ENCODE measurements at places on chromosomes 16 and 17.

DNA sequence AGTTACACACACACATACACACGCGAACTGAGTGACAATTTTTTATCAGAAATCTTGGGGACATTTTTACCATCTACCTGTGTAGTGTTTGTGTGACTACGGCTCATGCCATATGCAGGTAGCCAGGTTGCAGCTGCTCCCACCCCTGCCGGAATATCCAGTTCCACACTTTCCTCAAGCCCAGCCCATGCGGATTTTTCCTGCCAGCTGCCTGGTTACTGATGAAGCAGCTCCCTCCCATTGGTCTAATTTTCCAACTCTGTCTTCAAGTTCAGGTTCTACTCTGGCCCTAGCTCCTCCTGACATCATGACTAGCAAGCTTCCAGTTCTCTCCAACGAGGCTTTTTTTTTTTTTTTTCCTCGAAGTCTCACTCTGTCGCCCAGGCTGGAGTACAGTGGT is 4.8 kb downstream of the GSG1L2 start:
- DNase-seq, result no peak

DNA sequence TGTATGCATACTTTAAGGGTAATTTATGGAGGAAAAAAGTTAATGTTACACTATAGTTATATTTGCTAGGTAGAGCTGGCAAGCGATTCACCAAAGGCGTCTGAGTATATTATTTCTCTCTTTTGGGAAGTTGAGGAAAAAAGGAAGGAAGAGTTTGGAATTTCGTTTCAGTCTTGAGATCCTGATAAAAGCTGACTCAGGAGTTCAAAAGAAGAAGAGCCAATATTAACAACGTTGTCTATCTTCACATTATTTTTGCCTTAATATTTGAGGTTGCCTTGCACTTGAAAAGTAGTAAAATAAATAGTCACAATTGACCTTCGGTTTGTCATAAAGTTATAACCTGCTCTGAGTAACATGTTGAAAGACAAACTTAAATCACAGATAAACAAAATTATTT is 888.6 kb downstream of the KCNJ2 start:
- no peak for DNase-seq

- no peak for DNase-seq
These were observed 33.6 kb downstream of the HAPSTR1 start for GRCh38 chr16:9124908-9125584.

- no peak for DNase-seq
These were observed 21.8 kb downstream of the CLEC16A start for GRCh38 chr16:10966129-10966528.

DNA sequence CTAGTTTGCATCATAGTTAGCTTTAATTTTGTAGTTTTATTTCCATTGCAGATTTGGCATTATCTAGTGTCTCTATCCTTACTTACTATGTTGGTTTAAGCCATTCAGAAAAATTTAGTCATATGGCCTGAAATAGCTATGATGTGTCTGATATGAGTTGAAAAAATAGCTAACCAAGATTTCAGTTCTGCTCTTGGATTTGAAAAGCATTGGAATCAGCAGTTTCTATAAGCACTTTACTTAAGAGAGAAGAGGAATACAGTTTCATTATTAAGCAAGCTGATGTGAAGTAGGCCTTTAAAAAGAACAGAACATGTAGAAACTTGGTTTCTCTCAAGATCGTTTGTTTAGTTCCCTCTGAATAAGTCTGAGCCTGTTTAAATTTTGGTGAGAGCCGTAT is 25.9 kb downstream of the LPCAT2 start:
- DNase-seq, result no peak

DNA sequence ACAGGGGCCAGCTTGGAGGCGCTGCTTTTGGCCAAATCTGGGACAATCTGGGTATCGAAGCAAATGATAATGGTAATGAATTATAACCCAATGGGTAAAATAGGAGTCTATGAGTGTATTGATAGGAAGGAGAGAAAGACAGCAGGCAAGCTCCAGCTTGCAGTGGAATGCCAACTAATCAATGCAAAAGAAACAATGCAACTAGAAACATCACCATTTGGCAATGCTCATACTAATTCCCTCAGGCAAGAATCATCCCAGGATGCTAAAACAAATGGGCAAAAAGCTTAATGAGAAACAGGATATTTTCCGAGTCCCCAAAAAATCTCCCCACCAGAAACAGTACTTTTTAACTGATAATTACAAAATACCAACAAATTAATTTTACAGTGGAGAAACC is 64.7 kb downstream of the ADCY9 start:
- no peak for DNase-seq

GRCh38 chr16:68373528-68374245 is 62.9 kb downstream of the PRMT7 start:
- no peak for DNase-seq

DNA sequence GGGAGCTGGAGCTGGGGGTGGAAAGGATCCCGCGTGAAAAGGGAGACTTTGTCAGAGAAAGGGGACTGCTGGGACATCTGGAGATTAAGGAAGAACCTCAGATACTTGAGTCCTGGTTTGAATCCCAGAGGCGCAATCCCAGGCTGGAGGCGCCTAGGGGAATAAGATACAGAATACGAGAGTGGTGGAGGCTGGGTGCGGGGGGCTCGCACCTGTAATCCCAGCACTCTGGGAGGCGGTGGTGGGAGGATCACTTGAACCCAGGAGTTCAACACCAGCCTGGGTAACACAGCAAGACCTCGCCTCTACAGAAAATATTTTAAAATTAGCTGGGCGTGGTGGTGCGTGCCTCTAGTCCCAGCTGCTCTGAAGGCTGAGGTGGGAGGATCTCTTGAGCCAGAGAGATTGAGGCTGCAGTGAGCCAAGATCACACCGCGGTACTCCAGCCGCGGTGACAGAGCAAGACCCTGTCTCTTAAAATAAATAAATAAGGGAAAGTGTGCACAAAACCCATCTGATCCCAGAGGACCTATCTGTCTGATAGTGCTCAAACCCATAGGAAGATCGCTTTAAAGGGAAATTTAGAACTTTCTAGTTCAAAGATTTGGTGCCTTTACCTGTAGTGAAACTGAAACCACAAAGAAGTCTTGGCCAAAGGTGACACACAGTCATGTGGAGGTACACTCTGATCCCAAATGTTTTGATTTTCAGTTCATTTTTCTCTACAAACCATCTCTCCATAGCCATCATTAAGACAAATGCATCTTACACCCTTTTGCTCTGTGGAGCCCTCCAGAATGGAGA is 617 bp upstream of the SCRN2 start:
- no peak for DNase-seq

DNA sequence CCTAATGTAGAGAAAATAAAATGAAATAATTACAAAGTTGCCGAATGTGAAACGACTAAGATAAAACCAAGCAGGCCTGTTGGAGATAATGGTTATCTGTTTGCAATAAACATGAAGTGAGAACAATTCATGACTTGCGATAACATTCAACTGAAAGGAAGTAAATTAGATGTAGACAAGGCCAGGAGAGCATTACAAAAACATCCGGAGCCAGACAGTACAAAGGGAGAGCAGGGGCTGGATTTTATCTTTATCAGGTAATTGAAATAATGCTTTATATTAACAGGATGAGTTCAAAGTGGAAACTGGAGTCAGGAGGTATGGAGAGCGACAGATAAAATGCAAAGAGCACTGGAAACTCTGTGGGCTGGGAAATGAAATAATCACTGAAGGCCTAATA is 265.6 kb upstream of the GOT2 start:
- DNase-seq, result no peak

GRCh38 chr17:4540687-4541327 is 14.4 kb downstream of the MYBBP1A start:
- no peak for DNase-seq

GRCh38 chr16:83066011-83066410 is 439.2 kb downstream of the CDH13 start:
- no peak for DNase-seq

DNA sequence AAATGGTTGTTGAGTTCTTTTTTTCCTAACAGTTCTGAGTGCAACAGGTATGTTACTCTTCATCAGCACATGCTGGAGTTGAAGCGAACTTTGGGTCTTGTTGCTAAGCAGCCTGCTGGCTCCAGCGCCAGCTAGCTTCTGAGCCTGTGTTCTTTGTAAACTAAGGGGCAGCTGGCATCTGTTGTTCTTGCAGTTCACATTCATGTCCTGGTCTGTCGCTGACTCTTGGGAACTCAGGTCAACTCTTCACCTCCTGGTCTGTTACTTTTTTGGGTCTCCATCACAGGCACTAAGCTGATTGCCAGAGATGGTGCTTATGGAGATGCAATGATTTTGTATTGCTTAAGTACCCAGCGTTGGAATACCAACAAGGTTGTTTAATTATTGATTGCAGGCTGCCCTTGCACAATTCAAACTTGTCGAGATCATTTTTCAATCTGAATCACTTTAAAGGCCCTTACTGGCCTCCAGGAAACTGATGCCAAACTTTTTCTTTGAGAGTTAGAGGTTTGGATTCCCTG is 40.9 kb downstream of the USP10 start:
- no peak for DNase-seq

GRCh38 chr17:49610883-49611584 is 35.4 kb downstream of the NXPH3 start:
- no peak for DNase-seq

DNA sequence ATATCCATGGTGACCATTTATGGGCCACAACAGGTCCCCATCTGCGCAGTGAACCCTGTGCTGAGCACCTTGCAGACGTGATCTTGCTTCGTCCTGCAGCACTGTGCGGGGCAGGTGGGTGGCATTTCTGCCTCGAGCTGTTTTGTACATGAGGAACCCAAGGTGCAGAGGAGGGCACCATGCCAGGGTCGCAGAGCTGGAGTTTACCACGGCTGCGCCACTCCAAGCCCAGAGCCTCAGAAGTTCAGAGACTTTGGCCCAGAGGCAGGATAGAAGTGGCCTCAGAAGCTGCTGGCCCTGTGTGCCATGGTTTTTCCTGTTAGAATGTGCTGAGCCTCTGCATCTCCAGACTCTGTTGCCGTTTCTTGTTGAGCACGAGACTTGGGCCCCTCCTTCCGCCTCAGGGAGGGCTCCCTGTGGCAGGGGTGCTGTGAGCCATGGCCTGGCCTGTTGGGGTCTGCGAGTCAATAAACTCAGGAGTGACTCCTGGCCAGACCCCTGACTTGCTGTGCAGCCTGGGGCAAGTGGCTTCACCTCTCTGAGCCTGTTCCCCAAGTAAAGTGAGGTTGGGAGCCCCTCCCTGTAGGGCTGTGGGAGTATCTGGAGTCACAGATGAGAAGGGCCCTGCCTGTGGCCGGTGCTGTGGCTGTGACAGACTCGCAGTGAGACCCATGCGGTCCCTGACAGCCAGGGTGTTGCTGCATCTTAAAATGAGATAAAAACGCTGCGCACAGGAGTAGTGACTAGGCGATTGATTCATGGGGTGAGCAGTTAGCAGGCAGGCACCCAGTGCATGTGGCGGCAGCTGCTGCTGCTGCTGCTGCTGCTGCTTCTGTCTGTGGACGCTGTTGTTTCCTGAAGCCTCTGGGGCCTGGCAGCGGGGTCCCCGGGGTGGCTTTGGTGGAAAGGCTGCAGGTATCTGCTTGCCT is 11.8 kb downstream of the MAP2K3 start:
- DNase-seq, result no peak

DNA sequence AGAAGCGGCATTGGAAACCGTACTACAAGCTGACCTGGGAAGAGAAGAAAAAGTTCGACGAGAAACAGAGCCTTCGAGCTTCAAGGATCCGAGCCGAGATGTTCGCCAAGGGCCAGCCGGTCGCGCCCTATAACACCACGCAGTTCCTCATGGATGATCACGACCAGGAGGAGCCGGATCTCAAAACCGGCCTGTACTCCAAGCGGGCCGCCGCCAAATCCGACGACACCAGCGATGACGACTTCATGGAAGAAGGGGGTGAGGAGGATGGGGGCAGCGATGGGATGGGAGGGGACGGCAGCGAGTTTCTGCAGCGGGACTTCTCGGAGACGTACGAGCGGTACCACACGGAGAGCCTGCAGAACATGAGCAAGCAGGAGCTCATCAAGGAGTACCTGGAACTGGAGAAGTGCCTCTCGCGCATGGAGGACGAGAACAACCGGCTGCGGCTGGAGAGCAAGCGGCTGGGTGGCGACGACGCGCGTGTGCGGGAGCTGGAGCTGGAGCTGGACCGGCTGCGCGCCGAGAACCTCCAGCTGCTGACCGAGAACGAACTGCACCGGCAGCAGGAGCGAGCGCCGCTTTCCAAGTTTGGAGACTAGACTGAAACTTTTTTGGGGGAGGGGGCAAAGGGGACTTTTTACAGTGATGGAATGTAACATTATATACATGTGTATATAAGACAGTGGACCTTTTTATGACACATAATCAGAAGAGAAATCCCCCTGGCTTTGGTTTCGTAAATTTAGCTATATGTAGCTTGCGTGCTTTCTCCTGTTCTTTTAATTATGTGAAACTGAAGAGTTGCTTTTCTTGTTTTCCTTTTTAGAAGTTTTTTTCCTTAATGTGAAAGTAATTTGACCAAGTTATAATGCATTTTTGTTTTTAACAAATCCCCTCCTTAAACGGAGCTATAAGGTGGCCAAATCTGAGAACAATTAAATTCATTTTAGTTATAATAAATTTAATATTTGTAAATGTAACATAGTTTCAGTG is 1.7 kb downstream of the HEXIM1 start:
- DNase-seq, result no peak

GRCh38 chr17:46176975-46177374 is 16.3 kb downstream of the KANSL1 start:
- DNase-seq, result no peak

DNA sequence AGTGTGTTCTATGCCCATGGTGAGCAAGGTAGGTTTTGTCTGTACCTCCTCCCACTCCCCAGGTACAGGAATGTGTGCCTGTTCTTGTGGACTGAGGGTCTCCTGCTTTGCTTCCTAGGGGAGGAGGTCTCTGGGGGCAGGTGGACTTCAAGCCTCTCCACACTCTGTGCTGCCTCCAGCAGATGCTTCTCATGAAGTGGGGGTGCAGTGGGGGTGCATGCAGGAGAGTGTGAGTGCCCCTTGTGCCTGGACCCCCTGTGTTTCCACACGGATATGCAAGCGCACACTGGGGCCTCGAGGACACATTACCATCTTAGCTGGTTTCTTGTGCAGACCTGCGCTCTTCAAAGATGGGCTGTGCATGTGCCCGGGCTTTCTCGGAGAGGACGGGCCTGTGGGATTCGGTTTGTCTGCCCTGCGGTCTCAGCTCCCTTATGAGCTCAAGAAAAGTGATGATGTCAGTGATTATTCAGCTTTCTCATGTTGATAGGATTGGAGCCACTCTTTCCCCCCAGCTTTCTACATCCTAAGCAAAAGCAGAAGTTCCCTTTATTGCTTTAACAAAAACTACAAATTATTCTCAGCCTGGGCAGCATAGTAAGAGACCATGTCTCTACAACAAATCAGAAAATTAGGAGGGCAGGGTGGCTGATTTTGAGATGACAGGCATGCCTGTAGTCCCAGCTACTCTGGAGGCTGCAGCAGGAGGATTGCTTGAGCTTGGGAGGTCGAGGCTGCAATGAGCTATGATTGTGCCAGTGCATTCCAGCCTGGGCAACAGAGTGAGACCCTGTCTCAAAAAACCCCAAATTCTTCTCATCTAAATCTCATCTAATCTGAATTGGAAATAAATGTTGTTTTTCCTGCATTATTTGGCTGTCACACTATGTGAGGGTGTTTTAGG is 86.8 kb downstream of the RPTOR start:
- DNase-seq, result no peak

- DNase-seq, result no peak
These were observed 13.6 kb upstream of the PPM1D start for GRCh38 chr17:60586288-60586974.

- no peak for DNase-seq
These were observed 19.8 kb upstream of the ANKRD40CL start for GRCh38 chr17:50787106-50787505.

GRCh38 chr16:14668556-14669223 is 25.4 kb downstream of the PLA2G10 start:
- DNase-seq, result no peak
